Nucleus accumbens (tissue), 56 donors: ENCODE measurements at places on chromosomes 12 and 14.

DNA sequence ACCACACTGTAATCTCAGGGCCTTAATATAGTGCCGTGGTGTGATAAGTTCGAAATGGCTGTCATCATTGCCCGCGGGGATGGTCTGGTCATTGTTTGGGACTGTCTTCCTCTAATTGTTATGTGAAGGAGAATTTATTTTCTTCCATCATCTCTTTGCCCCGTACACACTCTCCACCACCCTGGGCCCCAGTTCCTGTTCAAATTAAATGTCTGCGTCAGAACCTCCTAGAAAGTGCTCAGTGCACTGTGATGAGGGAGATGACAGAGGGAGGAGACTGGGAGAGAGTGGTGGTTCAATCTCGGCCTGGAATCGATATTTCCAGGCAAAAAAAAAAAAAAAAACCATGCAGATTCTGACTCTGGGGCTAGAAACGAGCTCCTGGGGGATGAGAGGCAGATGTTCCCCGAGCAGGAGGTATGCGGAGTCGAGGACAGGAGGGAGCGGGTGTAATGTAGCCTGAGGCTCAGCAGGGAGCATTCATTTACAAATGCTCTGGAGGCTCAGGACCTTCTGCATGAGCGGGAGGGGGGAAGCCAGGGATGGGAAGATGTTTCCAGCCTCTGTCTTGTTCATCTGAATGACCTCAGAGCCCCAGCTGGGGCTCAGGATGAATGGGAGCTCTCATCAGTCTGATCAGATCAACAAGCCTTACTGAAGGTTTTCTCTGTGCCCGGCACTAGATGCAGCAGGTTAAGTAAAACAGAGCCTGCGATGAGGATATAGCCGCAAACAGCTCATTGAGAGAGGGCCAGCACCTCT lies 219.5 kb downstream of the TBX5 start:
- DNase-seq, result peak; percentile 71

- no peak for DNase-seq
Observed at GRCh38 chr14:32244404-32244803, 41.3 kb upstream of the RNU6-8 start.

DNA sequence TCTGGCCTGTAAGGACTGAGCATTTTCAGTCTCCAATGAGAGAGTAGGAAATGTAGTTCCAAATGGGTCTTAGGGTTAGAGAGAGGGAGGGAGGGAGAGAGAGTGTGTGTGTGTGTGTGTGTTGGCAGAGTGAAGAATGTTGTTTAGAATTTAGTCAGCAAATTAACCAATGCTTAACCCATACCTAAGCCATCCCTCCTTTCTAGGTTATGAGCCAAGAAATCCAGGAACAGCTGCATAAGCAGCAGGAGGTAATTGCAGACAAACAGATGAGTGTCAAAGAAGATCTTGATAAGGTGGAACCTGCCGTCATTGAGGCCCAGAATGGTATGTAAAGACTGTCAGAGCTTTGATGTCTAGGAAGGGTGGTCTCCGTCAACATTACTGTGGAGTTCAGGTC lies 56.9 kb downstream of the HSP90AA1 start:
- no peak for DNase-seq

GRCh38 chr14:69559581-69560011 lies 15.1 kb downstream of the CCDC177 start:
- peak; percentile 38 for DNase-seq

DNA sequence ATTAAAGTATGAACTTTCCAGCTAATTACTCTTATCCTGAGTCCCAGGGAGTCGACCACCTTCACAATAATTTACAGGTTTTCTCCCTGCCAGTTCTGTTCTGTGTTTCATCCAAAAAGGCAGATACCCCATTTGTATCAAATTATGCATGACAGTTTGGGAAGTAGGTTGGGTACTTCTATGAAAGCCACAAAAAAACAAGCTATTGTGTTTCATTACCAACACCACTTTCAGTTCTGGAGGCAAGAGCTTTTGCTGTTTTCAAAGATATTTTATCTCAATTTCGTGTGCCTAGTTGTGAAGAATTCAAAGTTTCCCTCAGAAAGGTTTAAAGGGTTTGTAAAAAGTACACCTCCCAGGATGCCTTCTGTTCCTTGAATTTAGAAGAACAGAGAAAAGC lies 557.4 kb downstream of the FLRT2 start:
- no peak for DNase-seq

GRCh38 chr14:64934338-64934929 lies 8.1 kb downstream of the GPX2 start:
- DNase-seq, result no peak

DNA sequence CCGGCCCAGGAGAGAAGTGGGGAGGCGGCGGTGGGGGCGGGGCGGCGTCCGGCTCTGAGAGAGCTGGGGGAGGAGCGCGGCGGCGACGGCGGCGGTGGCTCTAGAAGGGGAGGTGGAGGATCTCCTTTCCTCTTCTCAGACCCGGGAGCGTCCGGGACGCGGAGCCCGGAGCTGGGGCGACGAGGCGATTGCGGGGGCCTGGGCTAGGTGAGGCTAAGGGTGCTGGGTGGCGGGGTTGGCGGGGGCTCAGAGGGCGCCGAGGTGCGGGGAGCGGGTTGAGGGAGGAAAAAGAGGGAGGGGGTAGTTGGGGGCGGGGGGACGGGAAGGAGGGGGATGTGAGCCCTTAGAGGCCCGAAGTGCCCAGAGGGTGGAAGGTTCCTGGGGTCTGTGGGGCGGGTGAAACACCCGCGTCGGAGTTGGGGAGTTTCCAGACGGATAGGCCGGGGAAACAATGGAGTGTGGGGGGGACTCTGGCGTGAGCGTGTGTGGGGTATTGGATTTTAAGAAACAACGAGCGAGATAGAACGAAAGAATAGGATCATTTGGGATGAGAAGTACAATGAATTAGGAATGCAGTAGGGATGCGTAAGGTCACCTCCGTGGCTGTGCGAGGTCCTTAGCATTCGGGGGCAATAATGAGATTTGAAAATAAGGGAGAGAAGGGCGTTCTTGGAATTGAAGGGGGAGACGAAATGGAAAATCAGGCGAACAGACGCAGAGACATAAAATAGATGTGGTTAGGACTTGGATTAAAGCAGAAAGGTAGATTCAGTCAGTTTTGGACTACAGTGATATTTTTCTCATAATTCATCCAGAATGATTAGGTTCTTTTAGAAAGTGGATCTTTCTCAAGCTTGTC lies at the start of gene SPATS2:
SPATS2 (plus strand) TSS at position 82 of the 859 bp plus-strand sequence. CDS start 93,551 bp downstream, outside the sequence.
- no peak for DNase-seq

- no peak for DNase-seq
Observed at GRCh38 chr14:105476831-105477659, 2.4 kb downstream of the CRIP2 start.

DNA sequence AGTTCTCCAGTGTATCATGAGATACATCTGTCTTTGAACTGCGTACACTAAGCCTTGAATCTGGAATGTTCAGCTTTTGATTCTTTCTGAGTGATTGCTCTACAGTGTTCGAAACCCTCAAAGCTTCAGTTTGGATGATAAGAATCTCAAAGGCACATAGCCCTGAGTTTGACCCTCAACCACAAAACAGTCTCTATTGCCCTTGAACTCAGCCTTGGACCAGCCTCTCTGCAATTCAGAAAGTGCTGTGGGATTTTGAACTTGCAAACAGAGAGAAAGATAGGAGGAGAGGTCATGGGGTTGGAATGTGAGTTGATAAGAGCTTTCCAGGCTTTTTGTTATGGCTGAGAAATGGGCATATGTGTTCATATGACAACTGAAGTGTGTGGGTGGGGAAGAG lies 100.3 kb downstream of the MYRFL start:
- no peak for DNase-seq
